CD4-positive, alpha-beta T cell (primary cell): ENCODE measurements at places on chromosomes 7 and 10.
A peak's percentile ranks its signal among the peaks of the same experiment; 100 is the strongest.

- no peak for DNase-seq
These were observed 39.4 kb downstream of the BTBD16 start for GRCh38 chr10:122310311-122311050.

- no peak for DNase-seq
These were observed 13.5 kb downstream of the ATP5MK start for GRCh38 chr10:103382769-103383168.

GRCh38 chr10:126218174-126218573 is 170.1 kb downstream of the ADAM12 start:
- DNase-seq: no peak

- no peak for DNase-seq
These were observed 141.6 kb downstream of the CYP26A1 start for GRCh38 chr10:93215312-93215711.

GRCh38 chr10:103265717-103266329 is 11.1 kb upstream of the INA start:
- peak; percentile 9 for DNase-seq

GRCh38 chr10:99981581-99982199 is 28.1 kb downstream of the DNMBP start:
- no peak for DNase-seq

DNA sequence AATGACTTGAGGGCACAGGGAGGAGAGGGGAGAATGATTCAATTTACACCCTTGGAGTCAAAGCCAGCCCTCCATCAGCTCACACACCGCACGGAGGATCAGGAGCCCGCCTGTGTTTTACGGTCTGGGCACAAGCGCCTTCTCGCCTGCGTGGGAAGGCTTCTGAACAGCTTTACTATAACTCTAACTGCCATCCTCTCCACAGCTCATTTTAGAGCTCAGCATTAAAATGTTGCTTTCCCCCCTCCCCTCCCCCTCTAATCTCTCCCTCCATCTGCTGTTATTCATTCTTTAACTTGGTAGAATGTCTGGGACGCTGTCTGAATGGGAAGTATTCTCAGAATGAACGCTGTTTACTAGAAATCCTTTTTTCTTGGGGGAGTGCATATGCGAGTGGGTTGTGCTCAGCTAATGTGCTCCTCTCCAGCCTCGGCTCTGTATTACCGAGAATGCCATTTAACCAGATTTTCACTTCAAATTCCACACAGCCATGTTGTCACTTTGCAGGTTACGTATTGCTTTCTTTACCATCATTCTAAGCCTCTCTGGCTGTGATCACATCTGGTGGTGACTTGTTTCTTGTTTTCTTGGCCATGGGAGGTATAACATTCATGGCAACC is 140.1 kb downstream of the GFRA1 start:
- DNase-seq: no peak

GRCh38 chr10:122931088-122931906 is 20.9 kb downstream of the FAM24A start:
- no peak for DNase-seq

- no peak for DNase-seq
These were observed 604 bp upstream of the SHTN1 start for GRCh38 chr10:117005527-117006055.

GRCh38 chr7:79272938-79273337 is 180.5 kb downstream of the MAGI2 start:
- DNase-seq: no peak

DNA sequence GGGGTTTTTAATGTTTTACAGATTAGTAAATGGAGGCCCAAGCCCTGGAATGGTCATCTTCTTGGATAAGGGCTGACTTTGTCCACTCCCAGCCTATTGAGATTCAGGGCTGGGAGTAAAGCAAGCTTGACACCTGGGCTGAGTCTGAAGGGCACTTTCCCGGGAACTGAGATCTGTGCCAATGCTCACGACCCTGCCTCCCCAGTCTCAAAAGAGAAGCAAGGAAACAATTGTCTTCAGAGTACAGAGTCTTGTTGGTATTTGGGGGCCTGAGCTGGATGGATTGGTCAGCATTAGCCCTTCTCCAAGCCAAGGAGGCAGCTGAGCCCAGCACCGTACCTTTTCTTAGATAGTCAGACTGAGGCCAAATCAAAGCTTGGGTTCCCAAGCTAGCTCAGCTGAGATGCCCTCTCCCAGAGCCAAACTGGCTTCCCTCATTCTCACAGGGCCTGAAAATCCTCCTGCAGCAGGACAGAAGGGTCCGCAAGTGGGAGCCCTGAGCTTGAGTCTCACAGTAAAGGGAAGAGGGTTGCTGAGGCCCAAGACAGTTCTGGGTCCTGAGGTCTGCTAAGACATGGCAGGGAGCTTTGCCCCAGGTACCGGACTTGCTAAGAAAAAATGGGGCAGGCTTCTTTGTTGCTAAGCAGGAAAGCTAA is 3.7 kb downstream of the DDIT4 start:
- no peak for DNase-seq

DNA sequence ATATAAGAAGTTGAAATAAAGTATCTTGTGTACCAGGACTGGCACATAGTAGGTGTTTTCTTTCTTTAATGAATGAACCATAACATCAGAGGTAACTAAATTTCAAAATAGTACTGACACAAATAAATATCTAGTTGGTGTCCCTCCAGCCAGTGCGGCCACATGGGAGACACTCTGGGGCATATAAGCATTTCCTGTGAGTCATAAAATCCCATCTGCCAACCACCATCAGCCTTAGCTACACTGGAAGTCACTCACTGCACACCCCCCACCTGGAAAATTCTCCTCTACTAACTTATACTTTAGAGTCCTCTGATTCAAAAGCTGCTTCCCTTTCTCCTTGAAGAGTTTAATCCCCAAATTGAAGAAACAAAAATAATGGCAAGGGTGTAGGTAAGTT is 32.5 kb downstream of the DYDC1 start:
- no peak for DNase-seq

- DNase-seq: no peak
These were observed 158.5 kb downstream of the EXOC4 start for GRCh38 chr7:133411395-133411794.

DNA sequence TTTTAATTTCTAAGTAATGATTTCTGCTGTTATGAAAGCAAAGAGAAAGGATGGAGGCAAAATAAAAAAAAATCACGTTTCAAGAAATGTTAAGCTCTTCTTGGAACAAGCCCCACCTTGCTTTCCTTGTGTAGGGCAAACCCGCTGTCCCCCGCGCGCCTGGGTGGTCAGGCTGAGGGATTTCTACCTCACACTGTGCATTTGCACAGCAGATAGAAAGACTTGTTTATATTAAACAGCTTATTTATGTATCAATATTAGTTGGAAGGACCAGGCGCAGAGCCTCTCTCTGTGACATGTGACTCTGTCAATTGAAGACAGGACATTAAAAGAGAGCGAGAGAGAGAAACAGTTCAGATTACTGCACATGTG is 2.4 kb downstream of the ADRB1 start:
- DNase-seq: no peak

DNA sequence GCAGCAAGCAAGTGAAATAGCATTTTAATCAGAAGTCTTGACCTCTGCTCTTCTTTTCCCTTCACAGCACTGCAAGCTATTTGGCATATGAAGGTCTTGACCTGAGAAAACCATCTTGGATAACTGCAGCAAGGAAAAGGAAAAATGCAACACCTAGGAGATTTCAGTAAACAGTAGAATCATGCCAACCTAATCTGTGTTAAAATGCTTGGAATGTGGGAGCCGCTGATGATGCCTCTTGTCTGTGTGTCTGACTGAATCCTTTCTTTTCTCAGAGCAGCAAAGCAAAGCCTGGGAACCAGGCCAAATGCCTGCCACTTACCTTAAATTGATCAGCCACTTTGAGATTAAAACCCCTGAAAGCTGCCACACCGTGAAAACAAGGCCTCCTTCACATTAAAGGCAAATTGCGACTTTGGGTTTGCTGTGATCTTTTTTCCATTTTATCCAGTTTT is 80.4 kb upstream of the CDK6 start:
- no peak for DNase-seq

DNA sequence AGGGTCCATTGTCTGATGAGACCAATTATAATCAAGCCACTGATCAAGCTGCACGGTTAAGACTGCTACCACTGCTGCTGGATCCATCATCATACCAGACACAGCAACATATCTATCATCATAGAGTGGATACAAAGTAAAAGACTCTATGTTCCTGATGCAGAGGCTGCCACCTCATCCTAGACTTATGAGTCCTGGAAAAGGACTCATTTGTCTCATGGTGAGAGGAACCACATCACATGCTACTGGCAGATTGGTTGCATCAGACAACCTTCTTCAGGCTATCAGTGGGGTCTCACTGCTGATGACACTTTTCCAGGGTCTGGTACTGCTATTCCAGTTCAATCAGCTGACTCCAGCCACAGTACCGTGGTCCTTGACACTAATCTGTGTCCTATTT is 79.0 kb downstream of the ABI1 start:
- no peak for DNase-seq

DNA sequence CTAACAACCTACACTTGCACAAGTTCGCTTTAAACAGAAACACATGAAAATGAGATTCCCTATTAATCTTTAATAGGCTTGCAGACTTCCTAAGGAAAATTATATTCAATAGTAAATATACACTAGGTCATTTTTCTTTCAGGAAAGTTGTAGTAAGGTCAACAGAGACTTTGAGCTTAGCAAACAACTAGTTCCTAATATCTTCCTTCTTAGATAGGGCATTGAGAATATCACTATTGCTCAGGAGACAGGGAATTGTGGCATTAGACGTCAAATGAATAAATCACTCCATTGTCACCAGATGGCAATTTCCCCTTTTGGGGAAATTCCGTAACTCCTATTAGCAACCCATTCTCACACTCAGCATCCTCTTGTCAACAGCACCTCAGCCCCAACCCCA is 164.9 kb downstream of the GFRA1 start:
- no peak for DNase-seq

GRCh38 chr7:19991936-19992335 is 218.5 kb upstream of the TMEM196 start:
- no peak for DNase-seq

- DNase-seq: no peak
These were observed 27.3 kb downstream of the BAMBI start for GRCh38 chr10:28704464-28705161.

DNA sequence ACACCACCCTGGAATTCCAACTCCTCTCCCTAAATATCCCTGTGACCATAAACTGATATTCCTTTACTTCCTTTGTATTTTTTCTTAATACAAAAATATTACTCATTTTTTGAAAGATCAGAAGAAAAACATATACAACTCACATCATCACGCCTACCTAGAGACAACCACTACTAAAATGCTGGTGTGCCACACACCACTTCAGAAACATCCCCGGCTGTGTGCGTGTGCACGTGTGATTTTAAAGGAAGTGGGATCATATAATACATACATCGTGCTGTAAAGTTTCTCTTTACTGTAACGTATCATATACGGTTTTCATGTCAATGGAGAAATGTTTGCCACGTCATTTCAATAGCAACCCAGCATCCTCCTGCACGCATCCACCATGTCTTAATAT is 76.5 kb downstream of the ITIH5 start:
- DNase-seq: no peak
